ENCODE measurements at places on chromosomes 7 and 10.

DNA sequence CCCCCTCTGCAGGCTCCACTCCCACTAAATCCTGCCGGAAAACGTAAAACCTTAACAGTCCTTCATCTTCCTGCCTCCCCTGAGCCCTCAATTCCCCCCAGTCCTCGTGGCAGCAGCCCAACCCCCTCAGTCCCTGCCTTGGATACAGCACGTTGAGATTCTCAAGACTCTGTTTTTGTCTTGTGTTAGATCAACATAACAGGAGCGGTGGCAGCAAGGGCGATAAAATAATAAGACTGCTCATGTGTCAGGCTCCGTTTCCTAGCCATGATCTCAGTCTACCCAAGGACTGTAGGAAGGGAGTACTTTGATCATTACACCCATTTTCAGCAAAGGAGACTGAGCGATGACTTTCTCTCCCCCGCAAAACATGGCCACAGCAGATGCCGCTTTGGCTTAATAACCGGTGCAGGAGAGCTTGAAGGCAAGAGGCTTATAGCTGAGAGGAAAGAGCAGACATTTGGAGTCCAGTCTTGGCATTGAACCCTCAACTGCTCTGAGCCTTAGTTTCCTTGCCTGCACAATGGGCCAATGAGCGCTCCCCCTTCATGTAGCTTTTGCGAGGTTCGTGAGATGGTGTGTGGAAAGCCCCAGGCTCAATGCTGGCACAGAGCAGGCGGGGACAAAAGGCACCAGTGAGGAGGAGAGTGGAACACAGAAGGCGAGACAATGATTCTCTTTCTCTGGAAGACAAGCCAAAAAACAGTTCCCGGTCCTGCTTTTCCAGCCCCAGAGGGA, 42.1 kb upstream of the PCBD1 start:
- no peak for DNase-seq

DNA sequence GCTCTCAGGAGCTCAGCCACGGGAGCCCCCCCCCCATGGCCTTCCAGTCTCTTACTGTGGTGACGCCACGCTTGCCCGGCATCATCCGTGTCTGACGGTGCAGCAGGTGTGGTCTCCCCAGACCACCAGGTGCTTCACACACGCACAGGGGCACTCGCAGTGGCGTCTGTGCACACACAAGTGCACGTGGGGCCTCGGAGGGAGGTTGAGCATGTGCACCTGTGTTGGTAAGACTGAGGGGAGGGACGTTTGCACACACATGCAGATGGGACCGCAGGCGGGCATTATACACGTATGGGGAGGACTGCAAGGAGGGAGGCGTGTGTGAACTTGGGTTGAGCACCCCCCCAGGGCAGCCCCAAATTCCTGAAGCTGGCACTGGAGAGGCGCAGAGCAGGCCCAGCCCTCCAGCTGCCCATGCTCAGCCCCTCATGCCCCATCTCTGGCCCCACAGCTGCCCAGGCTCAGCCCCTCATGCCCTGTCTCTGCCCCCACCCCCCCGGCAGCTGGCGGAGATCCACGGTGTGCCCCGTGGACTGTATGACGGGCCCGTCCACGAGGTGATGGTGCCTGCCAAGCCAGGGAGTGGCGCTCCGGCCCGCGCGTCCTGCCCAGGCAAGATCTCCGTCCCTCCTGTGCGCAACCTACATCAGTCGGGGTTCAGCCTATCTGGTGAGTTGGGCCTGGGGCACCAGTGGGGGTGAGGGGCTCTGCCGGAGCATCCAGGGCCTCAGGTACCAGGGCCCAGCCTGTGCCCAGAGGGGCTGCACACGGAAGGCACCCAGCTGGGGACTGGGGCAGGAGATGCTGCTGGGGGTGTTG, 16.7 kb downstream of the DPYSL4 start:
- DNase-seq, result no peak

- peak; percentile 65 for DNase-seq
Measured at GRCh38 chr7:112510001-112510742, 29.4 kb downstream of the LSMEM1 start.

- no peak for DNase-seq
Measured at GRCh38 chr10:55410415-55410885, 609.4 kb upstream of the PCDH15 start.

All from kidney glomerular epithelial cell (primary cell).